ENCODE measurements at places on chromosomes 16 and 17. TPM values are rescaled to one million over a fixed set of nuclear protein-coding genes. Genes with fewer than 3 reads are reported as not detected.

ZNF276 gene
- 39.8 TPM for total RNA-seq

DNA sequence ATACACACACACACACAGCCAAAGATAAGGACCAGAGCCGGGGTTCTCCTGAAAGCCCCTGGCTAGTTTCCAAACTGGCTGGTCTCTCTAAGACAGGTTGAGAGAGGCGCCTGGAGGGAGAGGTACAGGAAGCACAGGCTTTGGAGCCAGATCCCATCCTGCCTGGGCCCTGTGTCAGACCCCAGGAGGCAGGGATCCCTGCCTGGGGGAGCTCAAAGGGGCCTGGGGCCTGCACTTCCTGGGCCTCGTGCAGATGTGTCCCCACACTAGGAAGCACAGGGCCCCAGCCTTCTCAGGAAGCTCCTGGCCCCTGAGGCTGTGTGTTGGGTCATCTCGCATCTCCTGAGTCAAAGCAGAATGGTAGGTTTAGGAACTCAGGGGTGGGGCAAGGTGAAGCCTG, 16.0 kb downstream of the SLC5A10 start:
- DNase-seq, result no peak

- no peak for DNase-seq
Observed at GRCh38 chr17:12180644-12181261, 160.1 kb downstream of the MAP2K4 start.

TGFB1I1 gene
- 66.3 TPM for total RNA-seq

ACSF3 gene
- 41.1 TPM for total RNA-seq

DNA sequence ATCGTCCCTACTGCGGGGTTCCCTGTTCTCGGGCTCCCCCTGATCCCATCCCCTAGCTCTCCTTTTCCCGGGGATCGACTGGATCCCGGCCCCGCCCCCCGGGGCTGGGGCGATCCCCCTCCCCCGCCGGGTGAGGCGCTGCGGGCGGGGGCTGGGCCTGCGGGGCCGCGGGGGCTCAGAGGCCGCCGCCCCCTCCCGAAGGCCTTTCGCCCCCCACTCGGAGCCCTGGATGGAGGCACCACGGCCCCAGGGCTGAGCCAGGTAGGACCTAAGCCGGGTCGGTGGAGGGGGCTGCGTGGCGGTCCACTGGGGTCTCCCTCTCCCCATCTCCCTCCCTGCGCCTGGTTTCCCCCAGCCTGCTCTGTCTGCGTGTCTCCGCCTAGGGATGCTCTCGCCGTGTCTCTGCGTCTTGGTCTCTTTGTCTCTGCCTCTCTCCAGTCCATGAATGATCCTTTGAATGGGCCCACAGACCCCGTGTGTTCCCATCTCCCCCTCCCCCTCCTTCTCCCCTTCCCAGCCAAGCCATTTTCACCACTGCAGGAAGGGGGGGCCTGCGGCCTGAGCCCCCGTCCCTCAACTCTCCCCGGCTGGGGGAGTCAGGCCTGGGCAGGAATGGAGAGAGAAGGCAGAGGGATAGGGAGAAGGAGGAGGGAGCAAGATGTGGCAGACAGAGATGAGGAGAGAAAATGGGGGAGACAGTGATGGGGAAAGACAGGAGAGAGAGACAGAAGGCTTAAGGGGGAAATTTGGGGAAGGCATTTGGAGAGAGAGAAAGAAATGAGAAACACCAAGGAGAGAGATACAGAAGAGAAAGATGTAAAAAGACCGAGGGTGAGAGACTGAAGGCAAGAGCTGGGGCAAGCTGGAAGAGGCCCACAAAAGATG, 1.7 kb upstream of the TMEM256 start:
- peak; percentile 69 for DNase-seq

- DNase-seq, result no peak
Observed at GRCh38 chr17:81009136-81009535, 17.5 kb downstream of the CHMP6 start.

Data from sciatic nerve (tissue), 2 donors.